Stimulated activated CD8-positive, alpha-beta memory T cell treated with anti-CD3 and anti-CD28 coated beads, Interleukin-15, amount 100 ng/mL, for 24 hours (primary cell): ENCODE measurements at places on chromosomes 1 and 21.

DNA sequence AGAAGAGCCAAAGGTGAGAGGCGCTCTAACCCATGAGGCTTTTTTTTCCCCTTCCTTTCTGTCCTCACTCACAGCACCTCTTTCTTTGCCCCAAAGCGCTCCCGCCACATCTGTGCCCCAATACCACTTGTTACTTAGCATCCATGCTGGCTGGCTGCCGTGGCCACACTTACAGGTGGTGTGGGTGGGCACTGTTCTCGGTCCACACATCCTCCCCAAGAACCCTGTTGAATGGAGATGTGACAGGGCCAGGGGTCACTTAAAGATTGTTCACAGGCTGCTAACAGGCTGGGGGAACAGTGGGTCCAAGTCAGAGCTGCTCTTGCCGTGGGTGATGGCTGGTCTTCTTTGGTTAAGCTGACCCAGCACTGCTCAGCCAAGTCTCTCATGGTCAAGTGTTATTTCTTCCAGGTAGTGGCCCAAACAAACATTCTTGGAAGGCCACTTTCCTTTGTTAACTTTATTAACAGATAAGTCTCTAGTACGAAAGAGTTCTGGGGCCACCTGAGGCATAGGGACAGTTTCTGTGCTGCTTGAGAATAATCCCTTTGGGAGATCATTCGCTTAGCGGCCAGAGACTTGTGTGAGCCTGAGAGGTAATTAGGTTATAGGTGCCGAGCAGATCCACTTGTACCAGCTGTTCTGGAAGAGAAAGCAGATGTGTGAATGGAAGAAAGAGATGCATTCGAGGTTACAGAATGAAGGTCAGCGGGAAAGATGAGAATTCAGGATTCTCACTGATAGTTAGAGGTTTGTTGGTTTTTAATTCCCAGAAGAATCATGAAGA is 62.6 kb upstream of the IRF2BP2 start:
- no peak for DNase-seq

DNA sequence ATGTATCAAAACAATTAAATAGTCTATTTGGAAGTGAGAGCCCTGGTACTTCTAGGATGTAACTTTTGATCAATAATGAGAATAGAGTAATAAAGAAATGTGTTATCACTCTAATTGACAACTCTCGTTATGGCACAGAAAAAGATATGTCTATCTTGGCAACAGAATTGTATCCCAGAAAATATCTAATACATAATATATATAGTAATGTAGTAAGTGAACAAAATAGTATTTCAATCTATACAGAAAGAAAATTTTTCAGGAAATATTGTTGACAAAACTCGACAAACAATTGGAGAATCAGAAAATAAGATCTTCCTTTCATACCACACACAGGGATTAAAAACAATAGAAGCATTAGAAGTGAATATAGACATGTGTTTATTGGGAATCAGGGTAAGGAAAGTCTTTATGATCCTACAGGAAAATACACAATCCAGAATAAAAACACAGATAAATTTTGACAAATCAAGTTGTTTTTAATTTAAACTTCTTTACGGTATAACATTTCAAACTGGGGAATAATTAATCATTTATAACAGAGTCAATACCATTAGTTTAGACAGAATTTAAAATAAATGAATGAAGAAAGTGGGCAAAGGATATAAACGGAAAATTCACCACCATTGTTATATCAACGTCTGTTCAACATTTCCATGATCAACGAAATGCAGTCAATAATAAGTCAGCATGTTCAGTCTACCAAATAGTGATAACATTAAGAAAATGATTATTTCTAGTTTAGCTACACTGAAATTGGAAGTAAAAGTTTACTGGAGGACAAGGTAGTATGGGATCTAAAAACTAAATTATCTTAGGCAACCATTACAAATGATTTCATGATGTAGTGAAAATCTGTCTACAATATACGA is 1526.5 kb upstream of the TPTE start:
- DNase-seq: no peak

- no peak for DNase-seq
These were observed 296.2 kb downstream of the NEGR1 start for GRCh38 chr1:71986160-71986559.

DNA sequence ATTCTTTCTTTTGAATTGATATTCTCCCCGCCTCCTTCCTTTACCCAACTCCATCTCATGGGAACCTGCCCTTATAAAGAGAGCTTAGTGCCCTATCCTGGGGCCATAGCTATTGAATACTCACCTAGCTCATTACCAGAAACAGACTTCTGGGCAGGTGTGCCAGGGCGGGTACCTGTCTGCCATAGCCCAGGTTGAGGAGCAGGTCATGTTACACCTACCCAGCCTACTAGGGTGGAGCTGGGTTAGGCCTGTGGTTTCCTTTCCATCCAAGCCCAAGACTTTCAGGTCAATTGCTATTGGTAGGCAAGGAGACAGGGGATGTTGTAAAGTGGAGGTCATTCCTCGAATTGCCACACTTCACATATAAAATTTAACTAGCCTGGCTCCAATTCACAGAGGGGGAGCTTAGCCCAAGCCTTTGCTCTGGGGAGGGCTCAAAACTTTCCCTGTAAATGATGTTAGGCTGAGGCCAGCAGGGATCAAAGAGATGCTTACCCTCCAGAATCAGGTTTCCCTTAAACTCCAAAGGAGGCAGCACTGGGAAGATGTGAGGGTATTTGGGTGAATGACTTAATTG is 87.1 kb upstream of the IPO9 start:
- no peak for DNase-seq

DNA sequence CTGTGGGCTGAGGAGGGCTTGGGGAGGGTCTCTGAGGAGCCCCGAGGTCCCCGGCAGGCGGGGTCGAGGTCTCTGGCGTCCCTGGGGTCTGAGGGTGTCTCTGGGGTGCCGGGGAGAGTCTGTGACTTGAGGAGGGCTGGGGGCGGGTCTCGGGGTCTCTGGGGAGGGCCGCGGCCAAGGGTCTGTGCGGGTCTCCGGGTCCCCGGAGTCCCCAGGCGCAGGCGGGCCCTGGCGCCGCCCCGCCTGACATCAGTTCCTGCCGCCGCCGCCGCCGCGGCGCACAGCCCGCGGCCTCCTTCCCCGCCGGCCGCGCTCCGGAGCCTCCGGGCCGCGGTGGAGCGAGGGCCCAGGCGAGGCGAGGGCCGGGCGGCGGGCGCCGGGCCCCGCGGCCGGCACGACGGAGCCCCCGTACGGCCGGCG is at the start of gene PLEKHM2:
TSS of gene PLEKHM2 (plus strand) at position 279 of the 420 bp plus-strand sequence. CDS start 239 bp downstream, outside the sequence.
- peak; percentile 17 for DNase-seq

DNA sequence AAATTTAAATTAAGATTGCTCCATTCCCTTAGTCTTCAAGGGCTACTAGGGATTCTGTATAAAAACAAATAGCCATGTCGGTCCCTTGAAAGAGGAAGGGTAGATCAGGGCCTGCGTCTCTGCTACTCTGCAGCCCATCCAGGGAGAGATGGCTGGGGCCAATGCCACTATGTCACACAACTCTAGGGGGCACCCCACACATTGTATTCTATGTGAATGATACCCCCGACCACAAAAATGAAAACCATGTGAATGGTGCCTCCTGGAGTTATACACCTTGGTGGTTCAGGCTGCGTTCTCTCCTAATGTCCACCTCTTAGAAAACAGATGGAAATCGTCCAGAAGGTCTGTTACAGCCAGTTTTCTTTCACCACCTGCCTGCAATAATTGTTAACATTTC is 18.0 kb downstream of the PIK3C2B start:
- DNase-seq: no peak

GRCh38 chr1:5989731-5990271 is 2.4 kb downstream of the NPHP4 start:
- no peak for DNase-seq

DNA sequence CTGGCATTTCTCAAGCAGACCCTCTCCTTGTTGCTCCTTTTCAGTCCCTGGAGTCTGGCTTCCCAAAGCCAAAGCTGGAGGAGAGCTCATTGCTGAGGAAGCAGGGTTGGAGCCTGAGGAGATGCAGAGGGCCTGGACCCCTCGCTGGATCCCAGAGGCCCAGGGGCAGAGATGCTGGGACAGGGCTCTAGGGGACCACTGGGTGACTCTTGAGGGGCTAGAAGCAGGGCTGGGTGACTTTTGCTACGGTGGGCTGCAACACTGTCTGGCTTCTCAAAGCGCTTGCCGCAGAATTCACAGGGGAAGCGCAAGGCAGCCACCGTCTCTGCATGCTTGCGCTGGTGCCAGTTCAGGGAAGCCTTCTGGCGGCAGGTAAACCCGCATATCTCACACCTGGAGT is 8.8 kb downstream of the ZNF692 start:
- no peak for DNase-seq

DNA sequence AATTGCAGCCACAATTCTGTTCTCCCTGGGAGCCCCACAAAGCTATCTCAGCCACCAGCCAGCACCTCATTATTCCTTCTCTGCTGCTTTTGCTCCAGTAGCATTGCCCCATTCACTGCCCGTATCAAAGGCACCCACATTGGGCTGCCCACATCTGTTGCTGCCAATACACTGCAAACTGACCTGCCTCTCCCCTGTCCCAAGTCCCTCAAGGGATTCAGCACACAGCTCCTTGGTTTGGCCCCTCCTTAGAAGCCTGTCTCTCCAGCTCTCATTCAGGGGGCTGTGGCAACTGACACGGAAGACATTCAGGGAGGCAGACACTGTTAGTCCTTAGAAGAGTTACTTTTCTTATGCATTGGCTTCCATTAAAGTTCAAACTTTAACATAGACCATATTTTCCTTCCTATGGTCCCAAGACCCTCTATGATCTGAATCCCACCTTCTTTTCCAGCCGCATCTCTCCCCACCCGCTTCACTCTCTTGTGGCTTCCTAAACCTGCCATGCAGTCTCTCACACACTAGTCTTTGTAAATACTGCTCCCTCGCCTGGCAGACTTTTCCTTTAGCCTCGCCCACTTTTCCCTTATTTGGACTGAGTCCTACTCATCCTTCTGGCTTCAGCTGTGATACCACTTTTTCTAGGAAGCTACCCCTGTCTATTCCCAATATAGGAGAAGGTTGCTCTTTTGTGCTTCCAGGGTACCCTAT is 19.3 kb upstream of the KLHDC8A start:
- no peak for DNase-seq

DNA sequence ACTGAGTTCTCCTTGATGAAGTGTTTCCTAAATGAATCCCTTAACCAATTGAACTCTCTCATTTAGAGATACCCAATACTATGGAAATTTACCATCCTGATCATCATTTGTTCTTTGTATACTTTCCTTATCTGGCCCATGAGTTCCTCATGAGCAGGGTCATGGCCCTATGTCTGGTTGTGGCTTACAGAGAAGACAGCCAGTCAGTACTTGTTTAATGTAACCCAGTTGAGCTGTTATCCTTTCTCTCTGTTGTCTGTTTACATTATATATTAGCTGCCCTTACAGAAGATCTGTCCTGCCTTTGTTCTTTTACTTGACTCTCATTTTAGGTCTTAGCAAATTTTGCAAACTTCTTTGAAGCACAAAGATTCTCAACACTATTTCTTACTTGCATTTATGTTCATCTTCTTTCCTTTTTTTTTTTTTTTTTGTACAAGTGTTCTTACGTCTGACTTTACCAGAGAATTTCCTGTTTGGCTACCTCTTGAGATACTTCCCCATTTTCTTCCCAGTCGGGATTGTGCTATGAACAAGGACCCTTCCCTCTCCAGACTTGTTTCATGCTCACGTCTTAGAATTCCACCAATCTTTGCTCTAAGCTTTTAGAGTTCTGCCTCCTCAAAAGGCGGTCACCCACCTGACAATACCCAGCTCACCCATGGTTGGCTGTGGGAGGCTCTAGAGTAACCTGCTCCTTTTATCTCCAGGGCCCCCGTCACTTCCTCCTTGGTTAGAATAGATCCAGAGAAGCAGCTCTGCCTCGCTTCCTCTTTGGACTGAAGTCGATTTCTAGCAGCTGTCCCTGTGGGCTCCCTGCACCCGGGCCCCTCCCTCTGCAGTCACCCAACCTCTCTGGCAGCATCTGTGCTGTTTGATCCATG is 53.6 kb upstream of the RUNX1 start:
- DNase-seq: no peak

DNA sequence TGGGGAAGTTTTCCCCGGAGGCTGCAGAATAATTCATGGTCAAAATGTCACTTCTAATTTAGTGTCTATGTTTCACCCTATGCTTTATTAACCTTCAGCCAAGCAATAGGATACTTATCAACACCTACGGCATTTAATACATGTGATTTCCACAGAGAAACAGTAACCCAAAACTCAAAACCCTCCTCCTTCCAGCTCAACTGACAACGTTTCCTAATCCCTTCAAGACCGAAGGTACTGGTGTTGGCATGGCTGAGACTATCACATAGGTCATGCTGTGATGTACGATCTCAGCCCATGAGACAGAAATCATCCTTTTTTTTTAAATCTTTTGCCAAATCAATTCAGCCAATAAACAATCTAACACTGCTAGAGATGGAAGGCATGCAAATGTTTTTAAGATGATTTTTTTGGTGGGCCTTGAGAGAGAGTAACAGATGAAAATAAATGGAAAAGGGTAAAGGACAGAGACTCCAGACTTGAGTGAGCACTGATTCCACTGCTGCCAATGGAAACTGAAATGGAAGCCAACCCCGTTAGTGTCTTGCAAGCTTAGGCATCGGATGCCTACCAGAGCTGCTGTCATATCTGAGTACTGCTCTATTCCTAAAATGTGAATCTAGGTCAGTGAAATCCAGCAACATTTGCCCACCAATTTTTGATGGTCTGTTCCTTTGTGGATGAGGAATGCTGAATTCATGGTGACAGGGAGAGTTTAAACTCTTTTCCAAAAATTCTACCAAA is 63.4 kb upstream of the BCL10 start:
- DNase-seq: no peak

DNA sequence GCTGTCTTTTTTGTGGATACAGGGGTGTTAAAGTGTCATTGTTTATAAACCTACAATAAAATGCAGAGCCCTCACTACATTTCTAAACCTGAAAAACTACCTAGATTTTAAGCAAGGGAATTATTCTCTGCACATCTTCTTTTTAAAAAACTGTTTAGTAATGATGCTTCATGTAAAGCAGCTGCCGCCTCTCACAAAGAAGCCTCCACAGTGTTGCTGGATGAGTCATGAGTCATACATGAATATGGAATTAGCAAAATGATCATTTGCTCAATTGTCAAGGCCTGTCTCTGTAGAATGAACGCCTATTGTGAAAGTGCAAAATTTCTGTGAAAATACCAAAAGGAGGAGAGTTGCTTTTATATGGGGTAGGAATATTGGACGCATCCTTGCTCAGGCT is 259.5 kb upstream of the CHRM3 start:
- no peak for DNase-seq

DNA sequence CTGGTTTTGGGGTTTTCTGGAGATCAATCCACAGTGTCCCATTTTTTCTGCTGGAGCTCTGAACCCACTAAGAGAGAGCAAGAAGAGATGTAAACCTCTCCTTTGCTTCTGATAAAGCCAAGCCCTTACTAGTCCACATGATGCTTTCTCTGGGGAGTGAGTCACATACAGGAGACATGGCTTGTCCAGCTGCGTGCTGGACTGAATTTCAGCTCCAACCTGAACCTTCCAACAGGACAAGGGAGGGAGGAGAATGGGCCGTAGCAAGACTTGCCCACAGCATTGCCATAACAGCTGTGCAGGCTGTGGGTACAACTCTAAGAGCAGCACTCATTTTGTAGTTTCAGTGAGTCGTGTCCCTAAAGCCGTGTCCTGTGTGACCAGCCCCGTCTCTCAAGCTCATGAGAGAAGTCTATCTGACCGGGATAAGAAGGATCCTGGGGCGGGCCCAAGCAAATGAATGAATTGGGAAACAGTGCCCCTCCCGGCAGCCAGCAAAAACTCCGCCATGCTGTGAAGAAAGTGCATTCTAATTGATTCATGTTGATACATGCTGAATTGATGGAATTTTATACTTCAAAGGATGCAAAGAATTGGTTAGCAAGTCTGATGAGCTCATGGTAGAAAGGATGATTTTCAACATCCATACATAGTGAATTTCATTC is 195.2 kb downstream of the GABPA start:
- no peak for DNase-seq

GRCh38 chr1:88150330-88150729 is 533.7 kb upstream of the PKN2 start:
- DNase-seq: no peak
